Caco-2 (cell line): ENCODE measurements at places on chromosomes 13 and 19. TPM values are rescaled to one million over a fixed set of nuclear protein-coding genes. Genes with fewer than 3 reads are reported as not detected.
A peak's percentile ranks its signal among the peaks of the same experiment; 100 is the strongest.

- H3K27ac ChIP-seq: no peak overlapping the region
- no peak overlapping the region for H3K4me3 ChIP-seq
- no peaks in the 10 kb centered on the region for H3K4me1 ChIP-seq
- no peak for DNase-seq
Measured at GRCh38 chr13:80116107-80116506, 224.8 kb downstream of the SPRY2 start.

DNA sequence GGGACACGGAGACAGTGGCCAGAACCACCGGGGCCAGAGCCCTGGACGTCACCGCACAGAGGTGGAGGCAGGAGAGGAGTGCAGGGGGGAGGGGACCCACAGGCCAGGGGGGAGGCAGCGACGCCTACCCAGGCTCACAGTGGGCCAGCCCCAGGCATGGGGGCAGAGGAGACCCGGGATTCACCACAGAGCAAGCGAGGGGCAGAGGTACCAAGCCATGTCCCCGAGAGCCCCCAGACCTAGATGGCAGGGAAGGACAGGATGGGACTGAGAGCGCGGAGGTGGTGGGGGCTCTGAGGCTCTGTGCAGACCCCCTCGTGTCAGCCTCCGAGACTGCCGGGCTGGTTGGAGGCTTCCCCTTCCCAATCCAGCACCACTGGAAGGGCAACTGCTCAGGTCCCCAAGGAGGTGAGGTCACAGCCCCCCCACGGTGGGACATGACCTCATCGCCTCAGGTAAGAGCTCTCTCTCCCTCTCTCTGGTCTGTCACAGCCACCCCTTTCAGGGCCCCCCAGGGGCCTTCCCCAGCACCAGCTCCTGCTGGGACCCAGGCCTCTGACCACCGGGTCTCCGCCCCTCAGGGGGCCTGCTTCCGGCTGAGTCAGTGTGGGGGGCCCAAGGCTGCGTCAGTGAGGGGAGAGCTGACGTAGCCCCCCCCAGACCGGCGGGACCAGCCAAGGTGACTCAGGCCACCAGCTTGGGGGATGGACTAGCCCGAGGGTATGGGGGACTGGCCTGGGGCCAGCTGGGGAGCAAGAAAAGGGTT, 2.2 kb upstream of the IL11 start:
- H3K4me1 ChIP-seq: peaks cover 43% of the 10 kb centered on the region
- H3K27ac ChIP-seq: peak overlapping the region; percentile 7
- no peaks in the 10 kb centered on the region for H3K36me3 ChIP-seq
- no peaks in the 10 kb centered on the region; the same call in none of the 2 replicates for H3K27me3 ChIP-seq
- no peak overlapping the region for H3K4me3 ChIP-seq

- H3K27ac ChIP-seq: no peak overlapping the region
- no peak overlapping the region for H3K4me3 ChIP-seq
- DNase-seq: no peak
- no peaks in the 10 kb centered on the region for H3K4me1 ChIP-seq
- no peaks in the 10 kb centered on the region for H3K36me3 ChIP-seq
Measured at GRCh38 chr19:5850743-5851293, 431 bp downstream of the FUT3 start.

GRCh38 chr13:42777467-42777866, 3.9 kb upstream of the FAM216B start:
- no peak overlapping the region for H3K27ac ChIP-seq
- no peak overlapping the region for H3K4me3 ChIP-seq
- H3K4me1 ChIP-seq: peaks cover 6% of the 10 kb centered on the region; the same call in 1 of the 2 replicates
- no peaks in the 10 kb centered on the region for H3K27me3 ChIP-seq

DNA sequence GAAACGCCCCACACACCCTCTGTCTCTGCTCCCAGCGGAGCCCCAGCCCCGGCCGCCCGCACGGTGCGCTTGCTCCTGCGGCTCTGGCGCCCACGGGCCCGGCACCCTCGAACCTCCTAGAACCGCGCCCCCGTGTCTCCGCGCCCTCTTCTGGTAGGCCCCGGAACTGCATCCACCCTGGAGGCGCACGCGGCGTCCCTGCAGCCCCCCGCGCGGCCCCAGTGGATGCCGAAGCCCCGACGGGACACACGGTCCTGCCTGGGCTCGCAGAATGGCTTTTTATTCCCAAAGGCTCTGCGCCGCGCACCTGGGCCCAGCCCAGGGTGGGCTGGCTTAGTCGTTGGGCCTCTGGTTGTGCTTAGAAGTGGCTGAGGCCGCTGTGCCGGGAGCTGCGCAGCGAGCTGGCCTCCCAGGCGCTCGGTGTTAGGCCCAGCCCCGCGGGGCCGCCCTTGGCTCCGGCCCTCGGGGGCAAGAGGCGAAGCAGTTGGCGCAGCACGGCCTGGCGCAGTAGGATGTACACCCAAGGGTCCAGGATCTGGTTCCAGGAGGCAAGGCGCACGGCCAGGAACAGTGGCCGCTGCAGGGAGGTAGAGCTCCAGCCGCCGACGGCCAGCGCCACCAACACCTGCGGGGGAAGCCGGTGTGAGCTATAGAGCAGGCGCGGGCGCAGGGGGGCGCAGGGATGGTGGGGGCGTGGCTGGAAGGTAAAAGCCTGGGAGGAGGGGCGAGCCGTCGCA, 2.8 kb downstream of the PTGER1 start:
- no peaks in the 10 kb centered on the region for H3K36me3 ChIP-seq
- H3K4me3 ChIP-seq: peak overlapping the region; percentile 45
- H3K27ac ChIP-seq: peak overlapping the region; percentile 60
- H3K4me1 ChIP-seq: no peaks in the 10 kb centered on the region; the same call in 1 of the 2 replicates
- H3K27me3 ChIP-seq: no peaks in the 10 kb centered on the region

- H3K4me3 ChIP-seq: no peak overlapping the region
- no peaks in the 10 kb centered on the region for H3K36me3 ChIP-seq
- no peaks in the 10 kb centered on the region for H3K27me3 ChIP-seq
Measured at GRCh38 chr19:49371184-49371583, 7.5 kb downstream of the DKKL1 start.

GRCh38 chr19:55902080-55902751, 29.9 kb downstream of the NLRP13 start:
- H3K27ac ChIP-seq: no peak overlapping the region
- H3K4me3 ChIP-seq: no peak overlapping the region
- no peaks in the 10 kb centered on the region for H3K36me3 ChIP-seq
- no peak for DNase-seq
- no peaks in the 10 kb centered on the region for H3K4me1 ChIP-seq

GRCh38 chr13:83879431-83880171, 2.7 kb downstream of the SLITRK1 start:
- DNase-seq: peak; percentile 22
- no peaks in the 10 kb centered on the region for H3K4me1 ChIP-seq
- H3K36me3 ChIP-seq: no peaks in the 10 kb centered on the region

The IRF3 gene
- total RNA-seq: 125 and 131 TPM in 2 replicates

The RGL3 gene
- total RNA-seq: 53.1 and 58.8 TPM in 2 replicates

The CERS4 gene
- total RNA-seq: 56.8 and 66.9 TPM in 2 replicates

The FXYD7 gene
- total RNA-seq: not detected in 2 replicates

The ZNF420 gene
- total RNA-seq: 3.2 and 3.3 TPM in 2 replicates

The ZIK1 gene
- not detected in 2 replicates for total RNA-seq

The FREM2 gene
- total RNA-seq: 35.5 and 42.6 TPM in 2 replicates

The FGF22 gene
- 0.68 TPM in 1 of 2 replicates, not detected in the other for total RNA-seq

The SAMD1 gene
- total RNA-seq: 38.3 and 47.1 TPM in 2 replicates
